Heart left ventricle (tissue), 16 donors: ENCODE measurements at places on chromosomes 12 and 14.

DNA sequence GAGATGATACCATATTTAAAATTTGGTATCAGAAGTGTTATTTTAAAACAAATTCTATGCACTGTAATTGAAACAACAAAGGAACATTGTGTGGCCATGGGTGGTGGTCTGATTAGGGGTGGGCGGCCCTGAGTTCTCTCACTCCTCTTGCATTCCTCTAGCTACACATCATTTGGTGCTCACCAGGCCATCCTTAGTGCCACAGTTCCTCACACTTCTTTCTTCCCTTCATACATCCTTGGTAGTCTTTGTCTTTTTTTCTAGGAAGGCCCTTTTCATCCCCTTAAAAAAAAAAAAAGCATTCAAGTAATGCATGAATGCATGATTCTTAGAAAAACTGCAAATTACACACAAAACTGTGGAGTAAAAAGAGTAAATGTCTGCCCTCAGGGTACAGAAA lies 2.4 kb upstream of the MANSC4 start:
- H3K36me3 ChIP-seq = no peaks in the 10 kb centered on the region
- no peak for DNase-seq
- no peaks in the 10 kb centered on the region for H3K27me3 ChIP-seq
- no peak overlapping the region for H3K4me3 ChIP-seq
- peaks cover 30% of the 10 kb centered on the region for H3K4me1 ChIP-seq

DNA sequence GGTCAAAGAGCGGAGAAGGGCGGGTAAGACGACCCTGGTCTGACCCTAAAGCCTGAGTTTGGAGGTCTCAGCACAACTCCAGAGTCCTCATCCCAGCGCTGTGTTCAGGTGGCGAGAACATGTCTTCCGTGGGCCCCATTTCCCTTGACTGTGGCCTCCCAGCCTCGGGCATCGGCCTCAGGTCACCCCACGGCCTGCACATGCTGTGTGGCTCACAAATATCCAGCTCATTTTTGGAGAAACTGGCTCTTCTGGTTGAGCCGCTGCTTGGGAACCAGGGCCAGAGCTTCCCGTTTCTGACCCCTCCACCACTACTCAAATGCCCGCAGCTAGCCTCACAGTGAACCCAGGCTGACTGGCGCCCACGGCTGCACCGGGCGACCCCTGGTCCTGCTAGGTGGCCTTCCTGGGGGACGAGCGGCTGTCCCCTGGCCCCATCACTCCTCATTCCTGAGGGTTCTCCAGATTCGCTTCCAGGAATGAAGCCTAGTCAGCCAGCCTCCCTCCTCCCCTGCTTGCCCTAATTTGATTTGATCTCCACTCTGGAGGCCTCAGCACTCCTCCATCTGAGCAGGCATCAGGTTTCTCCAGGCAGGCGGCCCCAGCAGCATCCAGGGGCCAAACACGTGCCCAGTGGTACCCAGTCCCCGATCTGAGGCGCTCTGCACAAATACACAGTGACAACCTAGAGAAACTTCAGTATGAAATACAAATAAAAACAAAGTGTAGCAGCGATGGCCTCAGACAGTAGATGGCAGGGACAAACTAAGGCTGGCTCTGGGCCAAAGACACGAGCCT lies 4.7 kb downstream of the P2RX2 start:
- peaks cover 19% of the 10 kb centered on the region for H3K27me3 ChIP-seq
- DNase-seq = no peak

DNA sequence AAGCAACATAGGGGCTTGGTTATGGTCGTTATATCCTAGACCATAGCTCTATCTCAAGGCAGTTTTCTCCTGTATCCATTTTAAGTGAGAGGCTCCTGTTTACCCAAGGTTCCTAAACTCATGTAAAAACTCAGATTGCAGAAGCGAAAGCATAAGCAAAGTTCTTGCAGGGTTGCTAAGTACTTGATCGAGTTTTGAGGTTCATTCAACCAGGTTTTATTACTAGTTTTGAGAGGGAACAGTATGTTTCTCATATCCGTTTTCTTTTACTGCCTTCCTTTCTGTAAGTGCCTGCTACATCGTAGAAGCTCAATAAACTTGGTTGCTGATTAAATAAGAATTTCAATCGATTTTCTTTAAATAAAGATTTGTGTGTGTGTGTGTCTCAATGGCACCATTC lies 5.1 kb downstream of the AKAP3 start:
- H3K4me1 ChIP-seq = peaks cover 8% of the 10 kb centered on the region
- H3K36me3 ChIP-seq = no peaks in the 10 kb centered on the region
- no peak for DNase-seq
- H3K27ac ChIP-seq = no peak overlapping the region
- no peaks in the 10 kb centered on the region for H3K27me3 ChIP-seq

DNA sequence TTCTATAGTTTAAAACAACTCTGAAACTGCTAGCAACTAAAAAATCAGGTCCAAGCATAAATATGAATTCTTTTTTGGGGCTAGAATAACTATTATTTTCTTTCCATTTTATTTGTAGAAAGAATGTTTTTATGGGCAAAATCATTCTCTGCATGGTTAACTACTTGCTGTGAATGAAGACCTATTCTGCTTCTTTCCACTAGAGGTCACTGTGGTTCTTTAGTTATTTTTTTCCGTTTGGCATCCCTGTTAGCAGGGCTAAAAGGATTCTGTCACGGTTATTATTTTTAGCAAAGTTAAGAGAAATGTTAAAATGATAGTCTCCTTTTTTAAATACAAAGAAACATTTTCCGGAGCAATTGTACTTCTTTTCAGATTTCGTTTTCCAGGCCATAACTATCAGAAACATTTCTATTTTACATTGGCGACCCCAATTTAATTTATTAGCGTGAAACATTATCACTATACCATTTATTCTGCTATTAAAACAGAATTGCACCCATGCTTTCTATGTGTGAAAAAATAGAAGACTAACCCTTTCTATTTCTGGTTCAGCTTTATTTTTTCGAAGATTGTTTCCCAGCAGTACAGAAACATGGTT lies 404.8 kb downstream of the ATP23 start:
- no peaks in the 10 kb centered on the region for H3K4me1 ChIP-seq
- no peaks in the 10 kb centered on the region for H3K36me3 ChIP-seq
- DNase-seq = no peak

DNA sequence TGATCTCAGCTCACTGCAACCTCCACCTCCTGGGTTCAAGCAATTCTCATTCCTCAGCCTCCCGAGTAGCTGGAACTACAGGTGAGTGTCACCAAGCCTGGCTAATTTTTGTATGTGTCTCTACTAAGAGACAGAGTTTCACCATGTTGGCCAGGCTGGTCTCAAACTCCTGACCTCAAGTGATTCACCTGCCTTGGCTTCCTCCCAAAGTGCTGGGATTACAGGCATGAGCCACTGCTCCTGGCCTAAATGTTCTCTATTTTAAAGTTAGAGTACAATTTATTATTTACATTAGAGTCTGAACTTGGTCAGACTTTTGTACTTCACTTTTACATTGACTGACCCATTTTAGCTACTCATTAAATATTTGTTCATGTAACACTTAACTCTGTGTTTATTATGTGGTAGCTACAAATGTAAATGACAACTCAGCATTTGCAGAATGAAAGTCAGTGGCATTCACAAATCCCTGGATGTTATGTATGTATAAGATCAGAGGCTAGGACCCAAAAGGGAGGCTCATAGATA lies 409.6 kb downstream of the APAF1 start:
- H3K4me1 ChIP-seq = no peaks in the 10 kb centered on the region
- H3K27ac ChIP-seq = no peak overlapping the region
- H3K27me3 ChIP-seq = no peaks in the 10 kb centered on the region
- no peaks in the 10 kb centered on the region for H3K36me3 ChIP-seq
